Uterine smooth muscle cell (primary cell): ENCODE measurements at places on chromosomes 7 and 10. TPM values are rescaled to one million over a fixed set of nuclear protein-coding genes. Genes with fewer than 3 reads are reported as not detected.

GNAT3 gene
- total RNA-seq: 0.12 TPM in 1 of 2 replicates, not detected in the other

KCP gene
- total RNA-seq: 0.55 and 5.2 TPM in 2 replicates

OPALIN gene
- total RNA-seq: not detected in 2 replicates

ZDHHC4 gene
- 43.9 and 66.6 TPM in 2 replicates for total RNA-seq

PRSS37 gene
- total RNA-seq: not detected in 2 replicates

VSTM4 gene
- 1.1 and 2.2 TPM in 2 replicates for total RNA-seq

CFTR gene
- under 0.01 TPM in 2 replicates for total RNA-seq

CHRM2 gene
- 2.2 and 3.1 TPM in 2 replicates for total RNA-seq

H2AZ2 gene
- total RNA-seq: 157 and 326 TPM in 2 replicates

COL28A1 gene
- total RNA-seq: 0.55 and 0.87 TPM in 2 replicates

KCNK18 gene
- total RNA-seq: not detected in 2 replicates

NACAD gene
- total RNA-seq: 1.9 and 2.4 TPM in 2 replicates

CALML3 gene
- not detected in 2 replicates for total RNA-seq

SLC26A3 gene
- total RNA-seq: not detected in 2 replicates

ZNF485 gene
- 3.0 and 3.9 TPM in 2 replicates for total RNA-seq

CYP2W1 gene
- total RNA-seq: not detected in 2 replicates

LIPF gene
- not detected in 2 replicates for total RNA-seq

NPC1L1 gene
- under 0.01 and 0.12 TPM in 2 replicates for total RNA-seq

ZSWIM8 gene
- 44.9 and 65.5 TPM in 2 replicates for total RNA-seq

SPACDR gene
- total RNA-seq: 0.37 TPM in 1 of 2 replicates, not detected in the other
